ENCODE measurements at places on chromosomes 12 and 14. TPM values are rescaled to one million over a fixed set of nuclear protein-coding genes. Genes with fewer than 3 reads are reported as not detected.

- no peak for DNase-seq
Measured at GRCh38 chr12:99339663-99340062, 307.9 kb upstream of the GARIN6 start.

DNA sequence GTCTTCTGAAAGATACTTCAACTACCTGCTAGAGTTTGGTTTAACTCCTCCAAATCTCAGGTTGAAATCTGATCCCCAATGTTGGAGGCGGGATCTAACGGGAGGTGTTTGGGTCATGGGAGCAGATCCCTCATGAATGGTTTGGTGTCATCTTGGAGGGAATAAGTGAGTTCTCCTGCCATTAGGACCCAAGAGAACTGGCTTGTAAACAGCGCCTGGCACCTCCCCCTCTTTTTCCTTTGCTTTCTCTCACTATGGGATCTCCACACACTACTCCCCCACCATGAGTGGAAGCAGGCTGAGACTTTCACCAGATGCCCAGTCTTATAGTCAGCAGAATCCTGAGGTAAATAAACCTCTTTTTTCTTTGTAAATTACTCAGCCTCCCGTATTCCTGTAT lies 2.5 kb downstream of the CNIH1 start:
- DNase-seq, result no peak

DNA sequence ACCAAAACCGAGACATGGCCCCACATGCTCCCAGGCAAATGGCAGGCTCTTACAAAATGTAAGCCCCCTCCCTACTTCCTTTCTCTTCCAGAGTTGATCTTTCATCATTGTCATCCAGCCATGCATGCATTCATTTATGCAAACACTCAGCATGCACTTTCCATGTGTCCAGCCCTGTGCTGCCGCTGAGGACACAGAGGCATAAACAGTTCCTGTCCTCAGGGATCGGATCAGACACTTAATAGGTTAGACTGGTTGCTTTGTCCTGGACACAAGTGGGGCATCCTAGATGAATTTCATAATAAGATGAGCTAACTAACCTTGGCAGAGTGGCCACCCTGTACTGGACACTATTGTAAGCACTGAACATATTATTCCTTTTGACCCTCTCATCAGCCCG lies 23.1 kb downstream of the PRIMA1 start:
- no peak for DNase-seq

- DNase-seq, result no peak
Measured at GRCh38 chr12:105220150-105220928, 15.6 kb downstream of the APPL2 start.

- DNase-seq, result no peak
Measured at GRCh38 chr12:92927436-92928281, 1.4 kb downstream of the EEA1 start.

DNA sequence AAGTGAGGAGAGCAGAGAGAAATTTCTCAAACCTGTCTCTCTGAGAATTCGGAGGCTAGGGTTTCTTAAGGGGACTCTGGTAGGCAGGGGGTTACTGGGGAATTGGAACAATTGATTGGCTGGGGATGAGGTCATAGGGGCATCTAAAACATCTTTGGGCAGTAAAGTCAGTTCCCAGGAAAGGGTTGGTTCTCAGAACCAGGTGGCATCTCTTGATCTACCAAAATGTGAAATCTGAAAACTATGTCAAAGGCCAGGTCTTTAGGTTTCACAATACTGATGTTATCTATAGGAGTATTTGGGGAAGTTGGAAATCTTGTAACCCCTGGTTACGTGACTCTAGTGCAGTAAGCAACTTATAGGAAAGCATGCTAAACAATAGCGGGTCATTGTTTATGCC lies 6.9 kb downstream of the C12orf75 start:
- no peak for DNase-seq

GRCh38 chr12:125983094-125983783 lies 918.0 kb downstream of the AACS start:
- peak; percentile 51 for DNase-seq

- DNase-seq, result no peak
Measured at GRCh38 chr14:100896369-100897060, 7.0 kb downstream of the RTL1 start.

DNA sequence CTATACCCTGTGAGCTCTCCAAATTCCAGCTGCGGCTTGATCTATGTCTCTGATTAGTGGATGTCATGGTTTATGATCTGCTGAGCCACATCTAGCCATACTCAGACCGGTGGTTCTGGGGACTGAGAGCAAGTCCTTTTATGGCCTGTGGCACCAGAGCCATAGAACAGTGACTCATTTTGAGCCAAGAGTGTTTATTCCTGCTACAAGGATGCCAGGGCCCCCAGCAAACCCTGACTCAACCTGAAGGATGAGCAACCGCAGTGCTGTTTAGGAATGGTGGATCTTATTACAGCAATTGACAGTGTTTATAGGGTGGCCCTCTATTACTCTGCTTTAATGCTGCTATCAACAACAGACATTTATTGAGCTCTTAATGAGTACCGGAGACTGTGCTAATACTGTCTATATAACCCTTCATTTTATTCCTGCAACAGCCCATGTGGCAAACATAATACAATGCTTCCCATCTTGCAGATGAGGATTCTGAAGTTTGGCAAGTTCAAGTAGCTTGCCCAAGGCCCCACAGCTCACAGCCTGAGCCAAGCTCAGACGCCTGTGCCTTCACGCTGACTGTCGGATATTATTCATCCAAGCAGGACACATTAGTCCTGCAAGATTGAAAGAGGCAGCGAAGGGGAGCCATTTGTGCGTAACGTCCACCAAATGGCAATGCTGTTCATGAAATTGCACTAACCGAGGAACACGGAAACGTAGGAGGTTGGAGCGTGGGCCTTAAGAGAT lies 273.6 kb upstream of the PWP1 start:
- DNase-seq, result no peak

- no peak for DNase-seq
Measured at GRCh38 chr14:56787530-56787929, 22.7 kb downstream of the OTX2 start.

DNA sequence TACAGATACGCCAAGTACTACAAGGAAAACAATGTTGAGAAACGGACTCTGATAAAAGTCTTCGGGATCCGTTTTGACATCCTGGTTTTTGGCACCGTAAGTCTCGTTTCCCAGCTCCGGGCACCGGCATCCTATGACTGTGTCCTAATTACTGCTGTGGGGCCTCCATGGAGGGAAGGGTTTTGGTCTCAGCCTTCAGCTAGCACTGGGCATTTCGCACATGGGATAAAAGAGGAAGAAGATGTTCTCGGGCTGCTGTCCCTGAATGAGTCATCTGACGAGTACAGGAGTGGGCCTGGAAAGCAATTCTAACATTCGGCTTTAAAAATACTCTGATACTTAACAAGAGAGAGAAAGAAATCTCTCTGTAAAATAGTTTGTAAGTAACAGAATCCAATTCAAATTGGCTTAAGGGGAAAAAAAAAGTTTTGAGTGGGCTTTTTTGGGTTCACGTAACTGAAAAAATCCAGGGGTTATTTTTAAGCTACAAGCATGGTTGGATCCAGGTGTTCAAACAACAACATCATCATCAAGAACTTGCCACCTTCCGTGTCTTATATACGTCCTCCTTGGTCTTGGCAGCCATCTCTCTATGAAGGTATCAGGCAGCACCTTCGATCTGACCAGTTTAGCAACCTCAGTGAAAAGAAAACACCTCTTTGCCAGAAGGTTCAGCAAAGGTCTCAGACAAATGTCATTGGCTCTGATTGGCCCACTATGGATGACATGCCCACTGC lies 34.4 kb upstream of the P2RX4 start:
- no peak for DNase-seq

DNA sequence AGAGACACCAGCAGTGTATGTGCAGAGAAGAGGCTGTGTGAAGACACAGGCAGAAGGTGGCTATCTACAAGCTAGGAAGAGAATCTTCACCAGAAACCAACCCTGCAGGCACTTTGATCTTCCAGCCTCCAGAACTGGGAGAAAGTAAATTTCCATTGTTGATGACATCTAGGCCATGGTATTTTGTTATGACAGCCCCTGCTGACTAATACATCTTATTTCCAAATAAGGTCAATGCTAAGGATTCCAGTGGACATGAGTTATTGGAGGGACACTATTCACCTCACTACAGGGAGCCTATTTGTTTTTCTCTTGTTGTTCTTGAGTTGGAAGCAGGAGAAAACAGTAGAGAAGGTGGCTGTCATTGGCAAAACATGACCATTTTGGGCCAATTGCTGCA lies 88.5 kb upstream of the RIN3 start:
- no peak for DNase-seq

- no peak for DNase-seq
Measured at GRCh38 chr12:113825705-113826104, 140.4 kb downstream of the RBM19 start.

DNA sequence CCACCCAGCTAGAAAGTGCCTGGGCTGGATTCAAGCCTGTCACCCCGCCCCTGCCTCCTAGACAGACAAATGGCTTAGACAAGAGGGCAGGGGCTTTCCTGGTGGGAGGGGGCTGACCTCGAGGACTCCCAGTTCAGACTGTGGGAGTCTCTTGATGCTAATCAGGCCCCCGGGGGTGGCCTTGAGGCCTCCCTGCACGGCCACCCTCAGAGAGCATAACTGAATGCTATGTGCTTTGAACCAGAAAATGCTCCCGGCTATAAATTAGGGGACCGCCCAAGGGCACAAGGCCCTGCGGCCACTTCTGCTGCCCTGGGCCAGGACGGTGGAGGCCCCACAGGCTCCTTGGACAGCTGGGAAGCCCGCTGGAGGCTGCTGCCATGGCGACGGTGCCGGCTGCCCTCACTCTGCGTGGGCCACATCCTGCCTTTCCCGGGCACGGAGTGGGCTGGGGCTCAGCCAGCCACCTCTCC lies 111.0 kb upstream of the NCOR2 start:
- DNase-seq, result no peak

DNA sequence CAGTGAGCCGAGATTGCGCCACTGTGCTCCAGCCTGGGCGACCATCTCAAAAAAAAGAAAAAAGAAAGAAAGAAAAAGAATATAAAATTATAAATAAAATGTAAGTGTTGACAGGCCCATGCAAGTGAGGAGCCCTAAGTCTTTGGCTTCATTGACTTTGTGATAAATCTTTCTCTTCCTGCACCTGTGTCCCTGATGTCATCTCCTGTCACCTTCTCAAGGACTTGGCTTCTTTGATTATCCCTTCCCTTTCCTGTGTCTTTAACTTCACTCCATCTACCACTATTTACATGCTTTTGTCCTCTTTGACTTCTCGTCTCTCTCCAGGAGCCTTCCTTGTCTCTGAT lies 33.6 kb upstream of the WNK1 start:
- no peak for DNase-seq

DNA sequence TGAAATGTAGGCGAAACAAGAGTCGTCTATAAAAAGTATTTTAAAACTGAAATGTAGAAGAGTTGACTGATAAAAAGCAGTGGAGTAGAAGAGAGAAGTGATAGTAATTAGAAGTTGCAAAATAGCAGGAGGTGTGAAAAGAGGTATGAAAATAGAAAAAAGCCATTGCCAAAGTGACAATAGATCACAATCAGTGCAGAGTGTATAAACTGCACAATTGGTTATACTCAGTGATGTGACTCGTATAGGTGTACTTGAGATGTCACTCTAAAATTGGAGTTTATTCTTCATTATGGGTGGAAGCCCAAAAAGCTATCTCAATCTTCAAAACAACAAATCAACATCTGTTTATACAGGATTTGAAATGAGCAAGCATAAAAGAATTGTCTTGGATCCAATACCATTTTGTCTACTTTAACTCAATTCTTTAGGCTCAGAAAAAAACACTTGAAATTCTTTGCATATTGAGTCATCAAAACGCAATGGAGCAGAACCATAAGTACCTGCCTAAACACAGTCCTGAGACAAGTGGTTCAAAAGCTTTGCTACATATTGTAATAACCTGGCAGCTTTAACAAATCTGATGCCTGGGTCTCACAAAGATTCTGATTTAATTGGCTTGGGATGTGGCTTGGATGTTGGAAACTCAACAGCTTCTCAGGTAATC lies 8.8 kb downstream of the IKBIP start:
- no peak for DNase-seq

- DNase-seq, result no peak
Measured at GRCh38 chr14:39614297-39614923, 182.2 kb upstream of the FBXO33 start.

- no peak for DNase-seq
Measured at GRCh38 chr12:70983692-70984091, 63.2 kb upstream of the PTPRR start.

GRCh38 chr12:28540324-28540714 lies 350.1 kb downstream of the CCDC91 start:
- no peak for DNase-seq

DNA sequence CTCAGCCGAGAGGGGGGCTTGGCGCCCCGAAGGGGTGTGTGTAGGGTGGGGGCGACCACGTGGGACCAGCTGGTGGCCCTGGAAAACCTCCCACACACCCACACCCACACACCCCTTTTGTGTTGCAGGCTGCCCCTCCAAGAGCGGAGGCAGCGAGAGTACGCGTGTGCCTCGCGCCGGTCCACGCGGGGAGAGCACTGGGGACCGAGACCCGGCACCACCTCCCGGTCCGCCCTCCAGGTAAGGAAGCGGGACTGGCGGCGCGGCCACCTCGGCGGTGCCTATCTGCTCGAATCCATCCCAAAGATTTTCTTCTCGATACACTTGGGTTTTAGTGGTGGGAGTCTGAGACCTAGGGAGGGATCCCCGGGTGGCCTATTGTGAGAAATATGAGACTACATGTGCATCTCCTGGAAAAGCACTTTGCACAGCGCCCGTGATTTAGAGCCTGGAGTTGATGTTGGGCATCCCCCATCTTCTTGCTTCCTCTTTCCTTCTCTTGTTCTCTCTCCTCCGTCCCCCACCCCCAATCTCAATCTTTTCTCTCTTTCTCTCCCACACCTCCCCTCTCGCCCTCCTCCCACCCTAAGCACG lies 393 bp downstream of the SYT1 start:
- no peak for DNase-seq

- DNase-seq, result no peak
Measured at GRCh38 chr14:100568164-100568997, 18.8 kb downstream of the BEGAIN start.

DNA sequence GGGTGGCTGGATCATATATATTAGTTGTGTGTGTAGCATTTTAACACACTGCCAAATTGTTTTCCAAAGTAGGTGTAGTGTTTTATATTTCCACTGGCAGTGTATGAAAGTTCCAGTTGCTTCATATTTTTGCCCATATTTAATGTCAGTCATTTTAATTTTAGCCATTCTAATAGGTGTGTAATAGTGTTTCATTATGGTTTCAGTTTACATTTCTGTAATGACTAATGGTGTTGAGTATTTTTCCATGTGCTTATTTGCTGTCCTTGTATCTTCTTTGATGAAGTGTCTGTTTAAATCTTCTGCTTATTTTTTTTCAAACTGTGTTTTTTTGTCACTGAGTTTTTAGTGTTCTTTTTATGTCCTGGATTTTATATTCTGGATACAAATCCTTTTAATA lies 8.7 kb downstream of the TBC1D15 start:
- no peak for DNase-seq

- no peak for DNase-seq
Measured at GRCh38 chr12:94670898-94671297, 20.5 kb upstream of the TMCC3 start.

The ACSM4 gene
- not detected for polyA plus RNA-seq

The HOXC5 gene
- polyA plus RNA-seq, result 0.38 TPM

The TPPP2 gene
- polyA plus RNA-seq, result 0.22 TPM

The RNASE7 gene
- not detected for polyA plus RNA-seq

The PRKCH gene
- polyA plus RNA-seq, result 42.7 TPM

The ESRRB gene
- 0.39 TPM for polyA plus RNA-seq

The DBX2 gene
- not detected for polyA plus RNA-seq

The TAS2R8 gene
- polyA plus RNA-seq, result not detected

The IRAK3 gene
- 38.7 TPM for polyA plus RNA-seq

The SLC25A47 gene
- not detected for polyA plus RNA-seq

The ZBTB1 gene
- 67.8 TPM for polyA plus RNA-seq

The FGF23 gene
- 0.07 TPM for polyA plus RNA-seq

The C12orf43 gene
- polyA plus RNA-seq, result 18.5 TPM

The LRP1 gene
- 132 TPM for polyA plus RNA-seq

The FOXA1 gene
- polyA plus RNA-seq, result 50.1 TPM

The NEUROD4 gene
- polyA plus RNA-seq, result not detected

The FZD10 gene
- 0.92 TPM for polyA plus RNA-seq

Data from left lung (tissue), 14 donors.